ENCODE measurements at places on chromosomes 16 and 17.

- DNase-seq, result no peak
These were observed 6.1 kb downstream of the NOG start for GRCh38 chr17:56599566-56599965.

- no peak for DNase-seq
These were observed 5.9 kb upstream of the METRNL start for GRCh38 chr17:83073389-83074063.

DNA sequence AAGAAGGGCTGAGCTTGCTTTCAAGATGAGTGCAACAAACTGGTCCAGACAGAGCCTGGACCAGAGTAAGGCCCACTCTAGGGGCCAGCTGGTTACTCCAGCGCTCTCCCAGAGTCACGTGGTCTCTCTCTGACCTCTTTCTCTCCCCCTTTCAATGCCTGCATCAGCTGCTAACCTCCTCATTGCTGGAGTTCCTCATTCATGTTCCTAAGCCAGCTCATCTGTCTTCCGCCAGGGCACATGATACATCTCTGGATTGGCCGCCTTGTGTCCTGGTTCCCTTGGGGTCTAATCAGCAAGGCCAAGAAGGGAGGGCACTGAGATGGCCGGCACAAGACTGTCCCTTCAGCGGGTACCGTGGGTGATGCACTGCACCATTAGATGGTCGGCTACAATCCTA, 26.9 kb upstream of the ZFP90 start:
- DNase-seq, result no peak

GRCh38 chr17:39014795-39015545, 47.8 kb upstream of the FBXO47 start:
- no peak for DNase-seq

DNA sequence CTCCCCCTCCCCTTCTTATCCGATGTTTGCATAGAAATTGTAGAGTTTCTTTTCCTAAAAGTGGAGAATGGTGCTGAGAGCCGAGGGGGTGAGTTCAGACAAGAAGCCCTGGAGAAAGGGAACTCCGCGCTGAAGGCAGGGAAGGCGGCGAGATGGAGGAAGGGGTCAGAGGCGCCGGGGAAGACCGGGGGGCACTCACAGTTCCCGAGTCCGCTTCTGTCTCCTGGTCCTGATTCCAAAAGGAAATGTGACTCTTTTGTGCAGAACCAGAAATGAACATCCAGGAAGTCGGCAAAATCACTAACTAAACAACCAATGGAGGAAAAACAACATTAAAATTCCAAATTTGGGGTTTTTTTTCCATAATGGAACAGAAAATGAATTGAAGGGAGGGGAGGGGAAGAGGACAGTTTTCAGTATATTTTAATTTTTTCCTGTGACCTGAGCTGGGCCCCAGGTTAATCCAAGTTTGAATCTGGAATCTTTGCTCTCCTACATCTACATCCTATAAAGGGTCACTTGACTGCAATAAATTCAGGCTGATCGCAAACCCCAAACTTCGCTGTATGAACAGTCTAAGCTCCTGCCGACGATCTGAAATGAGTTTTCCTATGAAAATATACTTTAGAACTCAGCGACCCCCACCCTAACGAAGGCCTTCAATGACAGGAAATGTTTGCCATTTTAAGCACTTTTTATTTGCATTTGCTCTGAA, 252.3 kb downstream of the C16orf95 start:
- no peak for DNase-seq

DNA sequence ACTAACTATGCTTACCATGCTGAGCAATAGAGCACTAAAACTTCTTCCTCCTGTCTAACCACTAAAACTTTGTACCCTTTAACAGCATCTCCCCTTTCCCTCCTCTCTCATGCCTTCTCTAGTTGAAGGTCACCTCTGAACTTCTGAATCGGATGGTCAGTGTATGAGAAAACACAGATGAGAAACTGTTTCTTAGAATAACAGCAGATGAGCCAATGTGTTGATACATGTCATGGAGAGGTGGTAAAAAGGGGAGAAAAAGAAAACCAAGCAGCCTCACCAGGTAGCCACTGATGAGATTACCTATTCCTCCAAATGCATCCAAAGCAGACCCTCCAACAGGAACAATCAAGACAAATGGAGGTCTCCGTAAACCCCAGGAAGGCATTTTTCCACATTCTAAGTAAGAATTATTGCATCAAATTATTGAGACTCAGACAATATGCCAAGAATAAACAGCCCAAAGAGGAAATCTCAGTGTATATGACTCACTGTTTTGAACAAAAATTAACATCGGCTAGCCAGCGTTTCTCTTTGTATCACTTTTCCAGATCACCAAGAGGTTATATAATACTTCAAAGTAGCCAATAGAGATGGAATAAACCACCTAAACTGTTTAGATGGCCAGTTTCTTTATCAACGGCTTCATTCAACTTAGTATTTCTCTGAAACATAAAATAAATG, 793.3 kb upstream of the SOX9 start:
- DNase-seq, result no peak

DNA sequence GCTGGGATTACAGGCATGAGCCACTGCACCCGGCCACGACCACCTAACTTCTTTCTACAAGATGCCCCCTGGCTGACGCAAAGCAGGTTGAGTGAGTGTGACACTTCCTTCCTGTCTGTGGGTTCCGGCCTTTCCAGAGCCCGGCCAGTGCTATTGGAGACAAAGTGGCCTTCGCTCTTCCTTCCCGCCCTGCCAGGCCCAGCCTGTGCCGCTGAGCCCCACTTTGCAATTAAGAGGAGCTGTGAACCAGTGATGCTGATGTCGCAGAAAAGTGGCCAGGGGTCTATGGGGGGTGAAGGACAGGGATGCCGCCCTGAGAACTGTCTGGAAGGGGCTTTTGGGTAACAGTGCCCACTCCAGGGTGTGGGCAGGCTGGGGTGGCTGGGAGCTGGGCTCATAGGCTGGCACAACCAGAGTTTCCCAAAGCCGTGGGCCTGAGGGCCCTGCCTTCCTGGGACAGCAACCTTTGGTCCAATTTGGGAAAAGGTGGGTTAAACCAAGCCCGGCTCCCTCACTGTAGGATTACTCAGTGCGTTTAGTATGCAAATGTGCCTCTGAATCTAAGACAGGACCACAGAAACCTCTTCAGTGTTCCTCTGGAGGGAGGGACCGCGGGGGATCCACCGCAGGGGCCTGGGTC, 174.9 kb downstream of the SEC14L1 start:
- no peak for DNase-seq

DNA sequence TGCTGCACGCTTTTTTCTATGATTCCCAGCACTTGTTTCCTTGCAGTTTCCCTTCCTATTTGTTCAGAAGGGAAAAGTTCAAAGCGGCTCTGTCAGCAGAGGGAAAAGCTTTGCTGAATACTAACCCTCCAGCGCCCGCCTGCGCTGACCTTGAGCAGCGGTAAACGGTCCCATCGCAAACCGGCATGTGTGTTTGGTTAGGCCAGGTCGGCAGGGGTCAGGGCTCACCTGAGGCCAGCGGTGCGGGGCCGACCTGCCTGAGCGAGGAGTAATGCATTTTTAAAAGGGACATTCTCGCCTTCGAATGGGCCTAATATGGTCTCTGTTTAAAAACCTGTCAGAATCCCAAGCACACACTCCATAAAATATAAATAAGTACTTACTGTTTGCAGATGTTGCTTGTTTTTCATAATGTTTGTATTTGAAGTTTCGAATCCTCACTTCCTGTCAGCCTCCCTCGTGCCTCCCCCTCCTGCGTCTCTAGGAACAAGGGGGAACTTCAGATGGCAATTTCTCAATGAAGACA, 110.1 kb downstream of the IRX3 start:
- DNase-seq, result no peak

DNA sequence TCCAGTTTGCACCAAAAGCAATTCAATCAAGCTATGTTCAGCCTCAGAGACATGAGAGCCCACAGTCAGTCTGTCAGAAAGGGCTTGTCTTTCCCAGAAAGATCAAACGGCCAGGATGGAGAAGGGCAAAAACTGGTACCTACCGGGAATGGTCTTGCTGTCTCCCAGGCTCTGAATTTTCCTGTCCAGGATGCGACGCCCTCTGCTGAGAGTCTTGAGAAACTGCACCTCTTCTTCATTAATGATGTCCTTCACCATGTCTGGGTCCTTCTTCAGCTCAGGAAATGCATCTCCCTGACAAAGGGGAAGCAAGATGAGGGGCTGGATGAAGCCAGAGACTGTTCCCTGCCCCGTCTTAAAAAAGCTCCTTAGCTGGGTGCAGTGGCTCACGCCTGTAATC, 15.8 kb upstream of the EXOSC6 start:
- DNase-seq, result no peak

GRCh38 chr17:13310858-13311257, 290.9 kb downstream of the HS3ST3A1 start:
- no peak for DNase-seq

DNA sequence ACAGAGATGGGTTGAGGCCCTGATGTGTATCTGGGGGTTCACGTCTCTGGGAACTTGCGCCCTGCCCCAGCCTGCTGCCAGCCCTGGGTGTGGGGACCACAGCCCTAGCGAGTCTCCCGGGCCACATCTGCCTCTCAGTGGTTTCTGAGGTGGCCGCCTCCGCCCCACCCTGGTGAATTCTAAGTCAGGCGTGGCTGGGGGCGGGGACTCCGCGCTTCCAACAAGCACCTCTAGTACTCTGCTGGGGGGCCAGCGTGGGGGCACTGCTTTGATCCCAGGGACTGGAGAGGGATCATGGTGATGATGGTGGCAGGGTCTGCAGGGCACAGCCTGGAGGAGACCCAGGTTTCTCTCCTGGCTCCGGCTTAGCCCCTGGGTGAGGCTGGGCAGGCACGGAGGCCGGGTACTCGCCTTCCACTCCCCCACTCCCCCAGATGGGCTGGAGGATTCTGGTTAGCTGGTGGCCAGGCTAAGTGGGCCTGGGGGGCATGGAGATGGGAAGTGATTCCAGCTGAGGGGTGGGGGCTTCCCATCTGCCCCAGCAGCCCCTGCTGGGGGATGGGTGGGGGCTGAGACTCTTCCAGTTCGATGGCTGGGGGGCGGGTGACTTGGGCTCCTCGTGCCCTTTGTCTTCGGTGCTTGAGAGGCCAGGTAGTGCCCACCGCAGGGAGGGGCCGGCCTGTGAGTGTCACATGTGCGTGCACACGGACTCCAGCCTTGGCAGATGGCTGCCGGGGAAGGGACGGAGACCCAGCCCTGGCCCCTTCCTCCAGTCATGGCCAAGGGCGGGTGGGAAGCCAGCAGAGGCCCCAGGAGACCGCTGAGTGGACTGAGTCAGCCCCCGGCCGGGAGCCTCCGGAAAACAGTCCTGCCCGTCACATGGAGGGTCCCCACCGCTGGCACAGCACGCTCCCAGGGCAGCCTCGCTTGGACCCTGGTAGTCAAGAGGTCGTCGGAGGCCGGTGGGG, 3.9 kb downstream of the GLIS2 start:
- no peak for DNase-seq

DNA sequence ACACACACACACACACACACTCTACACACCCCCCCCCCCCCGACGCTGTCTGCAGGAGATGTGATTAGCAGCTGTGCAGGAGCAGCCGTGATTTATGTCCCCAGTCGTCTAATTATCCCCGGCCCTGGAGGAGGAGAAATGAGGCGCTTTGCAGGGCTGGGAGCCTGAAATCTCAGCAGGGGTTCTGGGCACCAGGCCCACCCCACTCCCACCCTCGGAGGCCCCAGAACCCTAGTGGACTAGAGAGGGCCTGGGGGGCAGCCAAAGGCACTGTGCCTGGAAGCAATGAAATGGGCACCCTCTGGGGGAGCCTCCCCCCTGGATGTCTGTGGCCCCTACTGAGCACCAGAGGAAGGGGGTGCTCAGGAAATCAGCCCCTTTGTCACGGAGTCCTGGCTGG, 134.2 kb upstream of the CIBAR2 start:
- no peak for DNase-seq

DNA sequence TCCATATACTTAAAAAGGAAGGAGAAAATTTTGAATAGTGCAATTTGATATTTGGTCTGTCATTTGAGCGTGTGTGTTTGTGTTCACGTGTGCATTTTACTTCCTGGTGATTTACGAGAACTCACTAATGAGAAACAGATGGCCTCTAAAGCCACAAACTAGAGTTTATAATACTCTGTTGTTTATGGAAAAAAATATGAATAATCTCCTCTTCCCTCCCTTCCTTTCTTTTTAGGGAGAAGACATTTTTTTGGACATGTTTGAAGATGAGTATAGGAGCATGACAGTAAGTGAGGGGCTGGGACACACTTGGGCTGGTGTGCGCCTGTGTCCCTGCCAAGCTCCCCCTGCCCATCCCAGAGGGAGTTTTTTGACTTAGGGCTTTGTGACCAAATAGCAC, 102.7 kb downstream of the CLEC16A start:
- no peak for DNase-seq

DNA sequence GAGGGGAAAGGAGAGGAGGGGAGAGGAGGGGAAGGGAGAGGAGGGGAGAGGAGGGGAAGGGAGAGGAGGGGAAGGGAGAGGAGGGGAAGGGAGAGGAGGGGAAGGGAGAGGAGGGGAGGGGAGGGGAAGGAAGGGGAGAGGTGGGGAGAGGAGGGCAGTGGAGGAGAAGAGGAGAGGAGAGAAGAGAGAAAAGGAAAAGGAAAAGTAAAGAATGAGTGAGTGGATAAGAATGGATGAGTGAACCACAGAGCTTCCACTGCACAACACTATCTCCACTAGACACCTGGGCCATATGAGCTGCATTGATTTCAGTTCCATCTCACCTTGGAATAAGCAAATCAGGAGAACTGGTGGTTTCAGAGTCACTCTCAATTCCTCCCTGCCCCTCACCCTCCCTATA, 204.1 kb upstream of the TOX3 start:
- no peak for DNase-seq

DNA sequence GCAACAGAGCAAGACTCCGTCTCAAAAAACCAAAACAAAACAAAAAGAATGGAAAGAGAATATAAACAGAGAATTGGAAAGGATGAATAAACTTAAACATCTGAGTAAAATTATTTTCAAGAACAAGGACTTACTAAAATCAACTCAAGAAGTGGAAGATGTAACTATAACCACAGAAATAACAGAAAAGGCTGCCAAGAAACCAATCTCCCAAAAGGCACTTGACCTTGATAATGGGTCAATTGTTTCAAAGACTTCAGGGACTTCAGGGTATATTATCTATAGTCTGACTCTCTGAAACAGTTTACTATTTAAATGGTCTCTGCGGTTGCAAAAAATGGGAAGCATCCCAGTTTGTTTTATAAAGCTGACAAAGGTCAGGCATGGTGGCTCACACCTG, 35.1 kb downstream of the VPS53 start:
- no peak for DNase-seq

- no peak for DNase-seq
These were observed 31.2 kb downstream of the TEX14 start for GRCh38 chr17:58660621-58661020.

DNA sequence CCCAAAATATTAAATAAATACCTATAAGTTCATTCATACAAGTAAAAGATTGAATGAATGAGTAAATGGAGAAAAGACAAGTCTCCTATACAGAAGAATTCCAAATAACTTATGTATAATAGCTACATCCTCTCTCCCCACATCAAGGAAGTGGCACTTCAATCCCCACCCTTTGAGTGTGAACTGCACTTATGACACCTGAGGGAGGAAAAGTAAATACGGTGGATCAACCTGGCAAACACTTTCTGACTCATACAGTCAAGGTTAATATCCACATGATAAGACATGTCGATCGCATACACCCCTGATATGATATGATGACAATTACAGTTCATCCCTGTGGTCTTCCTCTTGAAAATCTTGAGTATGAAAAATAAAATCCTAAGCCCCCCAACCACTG, 18.0 kb downstream of the SLFN12L start:
- no peak for DNase-seq

GRCh38 chr17:57537524-57538410, 207.3 kb downstream of the CCDC182 start:
- DNase-seq, result no peak

- DNase-seq, result no peak
These were observed 44.7 kb upstream of the PRSS54 start for GRCh38 chr16:58339452-58339981.

All from cortex of kidney (tissue), 1 donor.